MM.1S (cell line): ENCODE measurements at places on chromosomes 7 and 10.
A peak's percentile ranks its signal among the peaks of the same experiment; 100 is the strongest.

GRCh38 chr7:81869670-81870069 is 99.8 kb upstream of the HGF start:
- no peak overlapping the region for H3K4me3 ChIP-seq
- H3K4me1 ChIP-seq = peaks cover 15% of the 10 kb centered on the region; the same call in 1 of the 2 replicates
- H3K27me3 ChIP-seq = no peaks in the 10 kb centered on the region
- no peak for DNase-seq
- no peaks in the 10 kb centered on the region for H3K36me3 ChIP-seq

DNA sequence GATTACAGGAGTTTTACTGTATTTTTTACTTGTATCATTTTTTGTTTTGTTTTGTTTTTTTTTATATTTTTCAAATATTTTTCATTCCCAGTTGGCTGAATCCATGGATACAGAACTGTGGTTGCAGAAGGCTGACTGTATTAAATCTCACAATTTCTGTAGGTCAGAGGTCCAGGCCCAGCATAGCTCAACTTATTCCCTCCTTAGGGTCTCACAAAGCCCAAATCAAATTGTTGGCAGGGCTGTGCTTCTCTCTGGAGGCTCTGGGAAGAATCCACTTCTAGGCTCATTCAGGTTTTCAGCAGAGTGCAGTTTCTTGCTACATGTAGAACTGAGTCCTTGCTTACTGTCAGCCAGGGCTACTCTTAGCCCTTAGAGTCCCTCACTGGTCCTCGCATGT is 22.6 kb downstream of the TSPAN14 start:
- no peaks in the 10 kb centered on the region for H3K4me1 ChIP-seq
- no peak overlapping the region for H3K27ac ChIP-seq
- DNase-seq = no peak
- H3K36me3 ChIP-seq = no peaks in the 10 kb centered on the region

DNA sequence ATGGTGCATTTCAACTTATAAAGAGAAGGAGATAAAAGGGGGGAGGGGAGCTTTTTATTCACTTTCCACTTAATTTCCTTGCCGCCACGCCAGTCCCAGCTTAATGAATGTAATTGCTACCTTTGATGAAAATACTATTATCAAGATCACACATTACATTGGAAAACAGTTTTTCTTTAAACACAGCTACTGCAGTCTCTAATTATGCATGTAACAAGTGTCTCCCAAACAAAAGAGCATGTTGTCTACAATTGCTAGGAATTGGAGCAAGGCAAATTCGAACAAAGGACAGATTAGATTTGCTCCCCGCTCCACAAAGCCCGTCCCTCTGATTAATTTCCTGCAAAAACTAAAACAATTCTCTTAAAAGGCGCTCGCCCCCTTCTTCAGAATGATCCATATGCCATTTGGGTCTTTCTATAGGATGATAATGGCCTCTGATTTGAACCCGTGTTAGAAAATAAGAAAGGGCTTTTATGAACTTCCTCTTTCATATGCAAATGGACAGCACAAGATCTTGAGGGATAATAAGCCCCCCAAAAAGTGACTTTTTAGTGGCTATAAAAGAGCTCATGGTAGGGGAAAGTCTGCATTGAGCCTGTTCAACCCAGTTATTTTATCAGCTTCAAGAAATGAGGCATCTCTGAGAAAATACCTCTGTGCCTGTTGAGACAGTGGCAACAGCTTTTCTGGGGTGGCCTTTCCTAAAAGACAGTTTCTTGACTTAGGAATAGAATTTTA is 60.6 kb downstream of the ACADSB start:
- no peaks in the 10 kb centered on the region for H3K36me3 ChIP-seq
- H3K4me1 ChIP-seq = no peaks in the 10 kb centered on the region

- peak within 1 kb of the TSS; percentile 98 for H3K4me3 ChIP-seq
- no peaks in the 10 kb centered on the region for H3K27me3 ChIP-seq
- peak within 1 kb of the TSS; percentile 91 for H3K27ac ChIP-seq
- H3K36me3 ChIP-seq = peaks cover 5% of the 10 kb centered on the region; the same call in 1 of the 2 replicates
- peak; percentile 94 for DNase-seq
Measured at GRCh38 chr10:15719899-15720634, at the start of gene ITGA8. Gene ITGA8, minus strand, starts transcription at chr10:15719922. Its CDS starts 151 bp downstream, at chr10:15719771.

DNA sequence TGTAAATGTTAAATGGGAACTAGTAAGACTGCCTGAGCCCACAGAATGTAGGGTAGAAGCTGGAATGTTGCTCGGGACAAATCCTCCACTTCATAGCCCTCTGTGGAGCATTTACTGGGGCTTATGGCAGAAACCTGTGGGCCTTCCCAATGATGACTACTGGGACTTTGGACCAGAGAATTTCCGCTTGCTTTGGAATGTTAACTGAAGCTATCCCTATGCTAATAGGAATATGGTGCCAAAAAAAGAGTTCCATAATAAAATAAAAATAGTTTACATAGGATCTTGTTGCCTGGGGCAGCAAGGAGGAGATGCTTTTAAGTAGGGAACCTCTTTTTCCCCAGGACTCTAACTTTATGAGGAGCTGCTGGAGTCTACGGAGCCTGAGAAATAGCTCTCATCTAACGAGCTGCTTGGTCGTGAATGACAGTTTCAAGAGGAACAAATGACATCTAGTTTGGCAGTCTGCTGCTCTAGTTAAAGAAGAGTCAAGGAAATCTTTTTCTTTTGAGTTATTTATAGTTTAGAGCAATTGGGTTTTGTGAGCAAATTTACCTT is 5.7 kb upstream of the DYNC2I1 start:
- H3K27ac ChIP-seq = no peak overlapping the region
- peaks cover 7% of the 10 kb centered on the region; the same call in 1 of the 2 replicates for H3K4me1 ChIP-seq
- H3K36me3 ChIP-seq = no peaks in the 10 kb centered on the region
- H3K27me3 ChIP-seq = no peaks in the 10 kb centered on the region
- no peak overlapping the region for H3K4me3 ChIP-seq
- DNase-seq = no peak

DNA sequence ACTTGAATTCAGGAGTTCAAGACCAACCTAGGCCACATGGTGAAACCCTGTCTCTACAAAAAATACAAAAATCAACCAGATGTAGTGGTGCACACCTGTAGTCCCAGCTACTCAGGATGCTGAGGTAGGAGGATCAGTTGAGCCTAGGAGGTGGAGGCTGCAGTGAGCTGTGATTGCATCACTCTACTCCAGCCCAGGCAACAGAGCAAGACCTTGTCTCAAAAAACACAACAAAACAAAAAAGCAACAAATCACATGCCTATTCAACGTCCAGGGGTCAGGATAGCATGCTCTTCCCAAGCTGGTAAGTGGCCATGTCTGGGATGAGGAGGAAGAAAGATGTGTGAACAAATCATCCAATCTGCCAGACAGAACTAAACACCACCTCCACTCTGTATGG is 6.2 kb upstream of the RADIL start:
- no peak overlapping the region for H3K27ac ChIP-seq
- H3K4me3 ChIP-seq = no peak overlapping the region
- H3K4me1 ChIP-seq = no peaks in the 10 kb centered on the region
- no peaks in the 10 kb centered on the region for H3K36me3 ChIP-seq
- peaks cover 19% of the 10 kb centered on the region for H3K27me3 ChIP-seq

GRCh38 chr10:119776536-119776935 is 50.7 kb downstream of the INPP5F start:
- no peak overlapping the region for H3K27ac ChIP-seq
- H3K27me3 ChIP-seq = no peaks in the 10 kb centered on the region
- H3K4me3 ChIP-seq = no peak overlapping the region
- H3K4me1 ChIP-seq = no peaks in the 10 kb centered on the region
- DNase-seq = no peak
- H3K36me3 ChIP-seq = no peaks in the 10 kb centered on the region

- no peaks in the 10 kb centered on the region for H3K27me3 ChIP-seq
- H3K4me3 ChIP-seq = no peak overlapping the region
- no peak overlapping the region for H3K27ac ChIP-seq
- no peaks in the 10 kb centered on the region for H3K36me3 ChIP-seq
- H3K4me1 ChIP-seq = no peaks in the 10 kb centered on the region
Measured at GRCh38 chr7:16889851-16890415, 8.2 kb upstream of the AGR3 start.

DNA sequence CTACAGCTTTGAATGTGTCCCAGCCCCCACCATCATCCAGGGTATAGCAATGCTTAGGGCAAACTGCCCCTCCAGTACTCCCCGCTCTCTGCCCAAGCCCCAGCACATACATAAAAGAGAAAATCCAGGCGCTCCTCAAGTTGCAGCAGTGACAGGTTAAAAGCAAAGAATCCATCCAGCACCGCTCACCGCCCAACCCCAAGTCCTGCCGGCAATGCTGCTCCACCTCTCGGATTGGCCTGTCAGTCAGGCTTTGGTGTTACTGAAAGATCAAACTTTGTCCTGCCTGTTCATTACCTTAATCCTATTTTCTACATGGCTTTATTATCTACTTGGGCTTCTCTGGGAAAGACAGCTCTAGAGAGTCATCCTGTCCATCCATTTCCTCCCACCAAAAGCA is 31.9 kb downstream of the DPCD start:
- H3K4me3 ChIP-seq = no peak overlapping the region
- no peak overlapping the region for H3K27ac ChIP-seq
- DNase-seq = no peak

GRCh38 chr7:9106747-9107146 is 673.3 kb downstream of the NXPH1 start:
- H3K4me1 ChIP-seq = 0 out of 2 replicates have a peak, but pooled peaks cover 6% of the 10 kb centered on the region
- no peaks in the 10 kb centered on the region for H3K36me3 ChIP-seq
- H3K27me3 ChIP-seq = no peaks in the 10 kb centered on the region
- no peak overlapping the region for H3K4me3 ChIP-seq

- H3K27me3 ChIP-seq = no peaks in the 10 kb centered on the region
- no peak for DNase-seq
- H3K4me3 ChIP-seq = no peak overlapping the region
- no peaks in the 10 kb centered on the region for H3K4me1 ChIP-seq
Measured at GRCh38 chr10:88848499-88848898, 3.1 kb downstream of the ANKRD22 start.

- no peaks in the 10 kb centered on the region for H3K27me3 ChIP-seq
- H3K4me1 ChIP-seq = peaks cover 66% of the 10 kb centered on the region
- no peaks in the 10 kb centered on the region for H3K36me3 ChIP-seq
- H3K27ac ChIP-seq = peak overlapping the region; percentile 86
Measured at GRCh38 chr7:150383710-150384397, 4.7 kb downstream of the ZNF775 start.

GRCh38 chr10:102916173-102916572 is 1.9 kb upstream of the CNNM2 start:
- H3K27me3 ChIP-seq = no peaks in the 10 kb centered on the region
- no peaks in the 10 kb centered on the region for H3K36me3 ChIP-seq
- peaks cover 14% of the 10 kb centered on the region for H3K4me1 ChIP-seq
- peak overlapping the region; percentile 95 for H3K4me3 ChIP-seq
- no peak for DNase-seq

GRCh38 chr7:155796381-155797261 is 15.6 kb downstream of the SHH start:
- no peak overlapping the region for H3K4me3 ChIP-seq
- H3K27me3 ChIP-seq = peaks cover 38% of the 10 kb centered on the region
- no peaks in the 10 kb centered on the region for H3K36me3 ChIP-seq
- peaks cover 20% of the 10 kb centered on the region for H3K4me1 ChIP-seq
- H3K27ac ChIP-seq = no peak overlapping the region
- peak; percentile 55 for DNase-seq

GRCh38 chr10:24451325-24451820 is 242.4 kb downstream of the KIAA1217 start:
- peaks cover 22% of the 10 kb centered on the region for H3K4me1 ChIP-seq
- peak overlapping the region; percentile 71 for H3K4me3 ChIP-seq
- H3K36me3 ChIP-seq = no peaks in the 10 kb centered on the region

- peak overlapping the region; percentile 76 for H3K4me3 ChIP-seq
- peaks cover 39% of the 10 kb centered on the region for H3K27me3 ChIP-seq
- 0 out of 2 replicates have a peak, but pooled peaks cover 5% of the 10 kb centered on the region for H3K4me1 ChIP-seq
- DNase-seq = peak; percentile 24
Measured at GRCh38 chr10:60943316-60944057, 498 bp downstream of the RHOBTB1 start.

DNA sequence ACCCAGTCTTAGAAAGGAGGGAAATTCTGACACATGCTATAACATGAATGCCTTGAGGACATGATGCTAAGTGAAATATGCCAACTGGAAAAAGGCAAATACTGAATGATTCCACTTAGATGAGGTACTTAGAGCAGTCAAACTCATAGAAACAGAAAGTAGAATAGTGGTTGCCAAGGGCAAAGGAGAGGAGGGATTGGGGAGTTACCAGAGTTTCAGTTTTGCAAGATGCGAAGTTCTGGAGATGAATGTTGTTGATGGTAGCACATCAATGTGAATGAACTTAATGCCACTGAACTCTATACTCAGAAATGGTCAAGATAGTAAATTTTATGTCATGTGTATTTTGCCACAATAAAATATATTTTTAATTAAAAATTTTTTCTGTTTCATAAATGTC is 38.9 kb downstream of the DRGX start:
- no peak overlapping the region for H3K4me3 ChIP-seq
- H3K36me3 ChIP-seq = no peaks in the 10 kb centered on the region
- peak; percentile 46 for DNase-seq
- H3K27me3 ChIP-seq = no peaks in the 10 kb centered on the region

DNA sequence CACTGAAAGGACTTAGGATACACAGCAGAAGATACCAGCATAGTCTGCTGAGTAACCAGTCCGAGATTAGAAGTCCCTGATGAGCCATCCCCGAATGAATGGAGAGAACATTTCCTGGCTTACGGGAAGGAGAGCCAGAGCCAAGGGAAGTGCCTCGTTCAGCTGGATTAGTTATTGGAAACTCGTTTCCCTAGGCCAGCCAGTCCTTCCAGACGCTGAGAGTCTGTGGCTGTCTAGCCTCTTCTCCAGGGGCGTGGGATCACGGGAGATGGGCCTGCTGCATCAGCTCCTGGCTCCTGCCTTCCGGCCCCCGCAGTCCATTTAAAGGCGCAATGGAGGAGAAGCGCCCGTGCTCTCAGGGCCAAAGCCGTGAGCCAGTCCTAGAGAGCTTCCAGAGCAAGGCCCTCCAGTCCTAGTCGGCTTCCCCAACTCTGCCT is 712.8 kb downstream of the PARD3 start:
- DNase-seq = no peak

GRCh38 chr7:82449910-82450309 is 6.3 kb upstream of the CACNA2D1 start:
- H3K4me1 ChIP-seq = no peaks in the 10 kb centered on the region
- no peaks in the 10 kb centered on the region for H3K36me3 ChIP-seq
- H3K27me3 ChIP-seq = no peaks in the 10 kb centered on the region

DNA sequence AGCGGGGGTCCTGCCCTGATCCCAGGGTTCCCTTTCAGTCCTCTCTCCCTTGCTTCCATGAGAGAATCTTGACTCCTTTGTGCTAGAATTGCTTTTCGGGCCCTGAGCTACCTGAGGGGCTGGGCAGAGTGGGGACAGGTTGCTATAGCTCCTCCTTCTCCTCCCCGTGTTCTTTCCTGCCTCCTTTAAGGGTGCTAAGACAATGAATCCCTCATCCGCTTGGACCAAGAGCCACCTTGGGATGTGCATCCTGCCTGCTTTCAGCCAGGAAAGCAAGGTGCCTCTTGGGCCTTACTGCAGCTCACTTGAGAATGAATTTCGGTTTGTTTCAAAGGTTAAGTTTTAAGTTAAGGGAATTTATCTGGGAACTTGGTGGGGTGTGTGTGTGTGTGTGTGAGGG is 53.6 kb downstream of the ADRA2A start:
- DNase-seq = no peak
- H3K27ac ChIP-seq = no peak overlapping the region
- H3K4me3 ChIP-seq = no peak overlapping the region

GRCh38 chr10:66837335-66837734 is 88.5 kb upstream of the LRRTM3 start:
- no peak for DNase-seq
- H3K36me3 ChIP-seq = no peaks in the 10 kb centered on the region
- no peak overlapping the region for H3K4me3 ChIP-seq
- H3K27ac ChIP-seq = no peak overlapping the region
- no peaks in the 10 kb centered on the region for H3K27me3 ChIP-seq

- H3K36me3 ChIP-seq = no peaks in the 10 kb centered on the region
- no peak overlapping the region for H3K4me3 ChIP-seq
- DNase-seq = no peak
- no peaks in the 10 kb centered on the region for H3K4me1 ChIP-seq
Measured at GRCh38 chr7:132500727-132501440, 75.4 kb downstream of the PLXNA4 start.
